Left ventricle myocardium inferior (tissue), 1 donor: ENCODE measurements at places on chromosomes 5 and 9. TPM values are rescaled to one million over a fixed set of nuclear protein-coding genes. Genes with fewer than 3 reads are reported as not detected.
A peak's percentile ranks its signal among the peaks of the same experiment; 100 is the strongest.

The MRPS2 gene
- total RNA-seq: 42.6 TPM

The MSMP gene
- not detected for total RNA-seq

The SLC45A2 gene
- not detected for total RNA-seq

The SLC34A3 gene
- not detected for total RNA-seq

The AMBP gene
- total RNA-seq: not detected

The SOWAHA gene
- total RNA-seq: not detected

The ST6GALNAC6 gene
- 48.4 TPM for total RNA-seq

The SLC36A3 gene
- total RNA-seq: not detected

The SLC6A18 gene
- not detected for total RNA-seq

The ANKRD18B gene
- not detected for total RNA-seq

The POU5F2 gene
- 0.16 TPM for total RNA-seq

- no peak for DNase-seq
These were observed 94.8 kb upstream of the CDKN2B start for GRCh38 chr9:22103685-22104575.

DNA sequence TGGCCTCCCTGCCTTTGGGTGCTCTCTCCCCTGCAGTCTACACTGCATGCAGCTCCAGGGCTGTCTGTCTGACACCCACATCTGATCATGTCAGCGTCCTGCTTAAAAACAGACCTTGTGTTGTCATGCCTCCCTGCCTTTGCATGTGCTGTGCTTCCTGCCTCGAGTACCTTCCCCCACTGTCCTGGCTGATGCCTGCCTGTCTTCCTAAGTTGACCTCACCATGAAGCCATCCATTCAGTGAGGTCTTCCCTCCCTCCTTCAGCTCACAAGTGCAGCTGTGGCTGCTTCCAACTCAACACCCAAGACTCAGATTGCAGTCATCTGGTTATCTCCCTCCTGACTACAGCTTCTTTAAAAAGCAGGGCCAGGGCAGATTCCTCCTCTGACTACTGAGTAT is 5.5 kb downstream of the ANGPTL2 start:
- DNase-seq: no peak

DNA sequence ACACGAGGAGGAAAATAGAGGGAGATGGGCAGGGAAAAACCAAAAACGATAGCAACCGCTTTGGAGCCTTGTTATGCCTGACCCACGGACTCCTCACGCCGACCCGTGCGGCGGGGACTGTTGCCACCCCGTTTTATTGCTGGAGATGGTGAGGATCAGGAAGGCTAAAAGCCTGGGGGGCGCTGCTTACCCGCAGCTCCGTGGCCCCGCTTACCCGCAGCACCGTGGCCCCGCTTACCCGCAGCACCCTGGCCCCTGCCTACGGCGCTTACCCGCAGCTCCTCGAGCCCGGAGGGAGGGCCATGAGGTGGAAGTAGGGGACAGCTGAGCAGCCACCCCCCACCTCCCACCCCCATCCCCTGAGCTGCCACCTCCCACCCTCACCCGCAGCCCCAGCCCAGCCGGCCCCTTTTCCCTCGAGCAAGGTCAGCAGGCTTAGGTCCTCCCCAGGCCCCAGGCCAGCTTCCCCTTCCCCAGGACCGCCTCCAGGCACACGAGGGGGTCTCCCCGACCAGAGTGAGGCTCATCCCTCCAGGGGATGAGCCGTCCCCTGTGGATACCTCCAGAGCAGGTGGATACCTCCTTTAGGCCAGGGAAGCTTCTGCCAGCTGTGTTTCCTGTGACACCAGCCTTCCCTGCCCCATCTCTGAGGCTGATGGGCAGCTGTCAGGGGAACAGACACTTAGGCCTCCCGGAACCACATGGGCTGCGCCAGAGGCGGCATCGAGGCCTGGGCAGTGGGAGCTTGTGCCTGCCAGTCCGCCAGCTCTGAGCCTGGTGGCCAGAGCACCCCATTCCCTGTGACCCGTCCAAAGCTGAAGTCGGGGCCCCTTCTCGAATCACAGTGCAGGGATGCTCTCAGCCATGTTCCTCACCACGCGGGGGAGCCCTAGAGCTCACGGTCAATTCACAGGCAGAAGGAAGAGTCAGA is 92.3 kb downstream of the LMX1B start:
- peak; percentile 64 for DNase-seq

GRCh38 chr9:112711050-112711689 is 6.7 kb downstream of the INIP start:
- DNase-seq: no peak

- no peak for DNase-seq
These were observed 244.6 kb downstream of the CACNA1B start for GRCh38 chr9:138122201-138122600.

- DNase-seq: no peak
These were observed 459.4 kb upstream of the PTPRD start for GRCh38 chr9:11072176-11072575.

DNA sequence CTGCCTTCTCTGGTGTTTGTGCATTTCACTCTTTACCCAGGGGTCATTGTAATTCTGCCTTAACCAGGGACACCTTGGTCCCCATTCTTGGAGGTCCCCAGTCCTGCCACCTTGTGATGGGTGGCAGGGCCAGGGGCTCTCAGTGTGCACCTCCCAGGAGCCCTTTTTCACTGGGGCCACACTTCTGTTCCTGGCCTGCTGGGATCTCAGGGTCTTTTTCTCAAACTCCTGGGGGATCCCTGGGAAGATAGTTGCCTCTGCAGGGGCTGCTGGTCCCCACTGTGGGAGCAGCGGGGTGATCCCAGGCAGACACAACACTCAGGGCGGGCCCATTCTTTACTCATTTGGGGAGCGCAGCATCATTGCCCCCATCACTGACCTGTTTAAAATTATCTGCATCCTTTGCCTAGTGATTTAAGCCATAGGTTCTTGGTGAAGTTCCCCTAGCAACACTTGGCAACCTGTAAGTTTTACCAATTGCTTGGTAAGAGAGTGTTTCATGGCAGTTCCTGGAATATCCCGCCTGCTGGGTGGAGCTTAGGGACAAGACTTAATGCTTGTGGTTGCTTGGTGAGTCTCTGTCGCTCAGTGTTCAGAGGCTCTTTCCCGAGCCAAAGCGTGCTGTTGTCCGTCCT is 15.7 kb downstream of the PHF2 start:
- DNase-seq: no peak

DNA sequence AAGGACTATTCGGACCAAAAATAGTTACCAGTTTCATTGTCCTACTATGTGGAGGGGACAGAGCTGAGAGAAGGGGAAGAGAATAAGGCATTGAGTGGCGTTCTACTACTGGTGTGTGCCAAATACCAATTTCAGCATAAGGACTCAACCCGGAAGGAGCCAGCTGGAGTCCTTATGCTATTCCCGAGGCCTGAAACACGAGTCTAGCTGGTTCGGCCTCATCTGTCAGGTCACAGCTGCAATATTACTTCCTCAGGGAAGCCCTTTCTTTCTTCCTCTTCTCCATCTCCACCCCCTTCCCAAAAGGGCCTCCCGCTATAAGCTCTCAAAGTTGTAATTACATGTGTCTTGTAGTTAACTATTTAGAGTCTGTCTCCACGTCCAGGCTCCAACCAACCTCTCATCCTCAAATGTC is 20.5 kb upstream of the FER start:
- DNase-seq: no peak

GRCh38 chr5:78661691-78662090 is 13.1 kb upstream of the LHFPL2 start:
- no peak for DNase-seq

- no peak for DNase-seq
These were observed 9.3 kb upstream of the NEUROG1 start for GRCh38 chr5:135545099-135545498.

DNA sequence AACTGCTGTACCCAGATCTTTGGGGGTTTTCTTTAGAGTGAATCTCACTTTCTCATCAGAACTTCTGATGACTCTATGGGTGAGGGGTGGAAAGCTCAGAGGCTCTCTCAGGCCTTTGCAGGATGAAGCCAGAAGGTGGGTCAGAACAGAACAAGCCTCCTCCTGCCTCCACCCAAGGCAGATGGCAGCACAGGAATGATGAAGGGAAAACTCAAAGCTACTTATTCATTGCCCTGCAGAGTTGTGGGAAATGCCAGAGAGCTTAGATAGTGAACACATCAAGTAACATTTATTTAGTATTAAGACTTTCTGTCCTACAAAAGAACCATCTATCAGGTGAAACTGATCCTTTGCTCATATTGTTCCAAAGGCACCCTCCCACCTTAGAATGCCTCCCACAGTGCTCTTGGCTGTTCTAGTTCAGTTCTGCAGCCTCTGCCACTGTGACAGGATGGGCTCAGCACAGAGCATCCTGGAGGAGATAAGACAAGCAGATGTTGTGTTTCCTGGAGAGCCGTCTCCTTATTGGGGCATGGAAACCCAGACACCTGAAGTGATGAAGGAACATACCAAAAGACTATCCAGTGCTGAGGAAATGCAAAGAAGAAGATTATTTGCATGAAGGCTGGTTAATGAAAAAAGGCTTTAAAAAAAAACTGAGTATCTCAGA is 146.6 kb downstream of the ADAMTS12 start:
- DNase-seq: no peak

- no peak for DNase-seq
These were observed 1294.8 kb upstream of the ACO1 start for GRCh38 chr9:31089549-31090221.

GRCh38 chr9:126465977-126466376 is 139.3 kb downstream of the MVB12B start:
- no peak for DNase-seq

DNA sequence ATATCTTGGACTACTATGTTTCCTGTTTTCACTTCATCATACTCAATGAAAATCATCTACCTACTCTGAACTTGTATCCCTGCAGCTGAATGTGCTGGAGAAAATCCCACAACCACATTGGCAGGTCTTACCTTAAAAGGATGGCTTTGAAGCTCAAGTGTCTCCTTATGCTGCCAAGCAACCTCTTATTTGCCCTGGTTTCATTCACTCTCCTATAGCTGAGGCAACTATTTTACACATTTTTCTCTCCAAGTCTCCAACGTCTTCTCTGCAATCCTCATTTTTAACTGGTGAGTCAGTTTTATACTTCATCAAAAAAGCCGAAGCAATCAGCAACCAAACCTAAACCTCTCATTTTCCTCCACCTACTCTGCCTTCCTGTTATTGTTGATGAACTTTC is 49.7 kb downstream of the POU4F3 start:
- no peak for DNase-seq

DNA sequence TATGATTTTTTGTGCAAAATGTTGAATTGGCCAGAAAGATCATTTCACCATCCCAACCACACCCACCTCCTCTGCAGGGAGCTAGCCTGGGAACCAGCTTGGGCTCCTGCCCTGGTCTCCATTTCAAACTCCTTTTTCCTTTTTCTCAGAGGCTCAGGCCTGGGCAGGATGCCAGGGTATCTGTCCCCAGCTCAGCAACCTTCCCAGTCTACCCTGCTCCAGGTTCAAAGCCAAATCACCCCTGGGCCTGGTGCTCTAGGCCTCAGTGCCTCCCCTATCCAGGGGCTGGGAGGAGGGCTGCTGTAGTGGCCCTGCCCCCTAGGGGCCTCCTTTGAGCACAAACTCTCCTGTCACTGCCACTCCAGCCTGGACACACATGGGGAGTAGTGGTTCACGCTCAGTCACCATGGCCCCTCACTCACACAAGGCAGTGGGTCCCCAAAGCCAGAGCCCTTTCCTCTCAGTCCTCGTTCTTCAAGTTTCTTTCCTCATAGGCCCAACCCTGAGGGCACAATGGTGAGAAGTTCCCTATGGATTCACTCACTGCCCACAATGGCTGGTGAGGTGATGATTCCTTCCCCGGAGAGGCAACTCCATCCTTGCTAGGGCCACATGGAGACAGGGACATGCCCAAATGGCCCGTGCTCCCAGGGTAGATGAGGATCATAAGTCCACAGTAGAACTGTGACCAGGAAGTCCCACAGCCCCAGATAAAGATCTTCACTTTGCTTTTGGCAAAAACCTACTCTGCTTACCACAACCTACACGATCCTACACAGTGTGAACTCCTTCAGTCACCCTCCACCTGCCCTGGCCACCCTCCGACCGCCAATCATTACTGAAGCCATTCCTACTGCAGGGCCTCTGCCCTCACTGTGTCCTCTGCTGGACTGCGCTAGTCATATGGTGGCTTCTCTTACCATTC is 1.6 kb upstream of the ST6GALNAC4 start:
- DNase-seq: no peak

- no peak for DNase-seq
These were observed 77.7 kb upstream of the SPEF2 start for GRCh38 chr5:35540002-35540401.

GRCh38 chr5:171340491-171340890 is 31.4 kb downstream of the TLX3 start:
- no peak for DNase-seq

- no peak for DNase-seq
These were observed 224.7 kb downstream of the NFIB start for GRCh38 chr9:14089051-14089803.
